Ascending aorta (tissue), 2 donors: ENCODE measurements at places on chromosomes 12 and 14. TPM values are rescaled to one million over a fixed set of nuclear protein-coding genes. Genes with fewer than 3 reads are reported as not detected.

- H3K4me3 ChIP-seq, result no peak overlapping the region
Measured at GRCh38 chr12:107992870-107993451, 136.1 kb upstream of the WSCD2 start.

DNA sequence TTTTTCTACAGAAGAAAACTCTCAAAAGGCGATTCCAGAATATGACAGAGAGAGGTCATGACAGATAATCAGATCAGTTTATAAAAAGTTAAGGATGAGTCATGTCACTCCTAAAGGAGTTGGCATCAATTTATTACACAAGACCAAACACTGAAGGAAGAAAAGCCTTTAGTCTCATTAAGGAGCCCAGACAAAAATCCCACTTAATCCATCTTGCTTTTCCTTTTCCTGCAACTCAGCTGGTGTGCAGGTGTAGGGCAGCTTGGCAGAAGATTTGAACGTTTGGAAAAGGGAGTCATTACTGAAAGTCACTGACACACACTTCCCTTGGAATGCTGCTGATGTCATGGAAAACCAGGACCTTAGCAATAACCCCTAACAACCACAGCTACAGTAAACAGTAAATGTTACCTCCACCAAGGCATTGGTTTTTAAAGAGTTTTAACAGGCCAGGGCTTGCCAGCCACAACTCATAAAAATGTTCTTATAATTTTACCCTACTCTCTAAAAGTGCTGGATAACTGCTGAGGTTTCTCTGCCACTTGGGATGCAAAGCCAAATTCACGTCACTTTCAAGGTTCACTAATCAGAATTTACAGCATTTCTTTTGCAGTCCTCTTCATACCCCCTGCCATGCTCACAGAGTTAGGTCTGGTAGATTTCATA, 320.6 kb downstream of the RAD51B start:
- H3K4me3 ChIP-seq, result no peak overlapping the region
- H3K27ac ChIP-seq, result peak overlapping the region; percentile 68
- no peaks in the 10 kb centered on the region for H3K36me3 ChIP-seq
- no peaks in the 10 kb centered on the region for H3K4me1 ChIP-seq
- no peak for DNase-seq

GRCh38 chr12:33536431-33536830, 96.8 kb upstream of the SYT10 start:
- no peaks in the 10 kb centered on the region for H3K4me1 ChIP-seq
- DNase-seq, result no peak
- no peaks in the 10 kb centered on the region for H3K36me3 ChIP-seq
- H3K27me3 ChIP-seq, result no peaks in the 10 kb centered on the region
- no peak overlapping the region for H3K27ac ChIP-seq

GRCh38 chr14:37466003-37466622, 128.9 kb downstream of the FOXA1 start:
- H3K27me3 ChIP-seq, result no peaks in the 10 kb centered on the region
- DNase-seq, result no peak
- no peaks in the 10 kb centered on the region for H3K36me3 ChIP-seq
- H3K4me1 ChIP-seq, result no peaks in the 10 kb centered on the region
- no peak overlapping the region for H3K4me3 ChIP-seq

Gene HOXC10
- not detected for total RNA-seq

DNA sequence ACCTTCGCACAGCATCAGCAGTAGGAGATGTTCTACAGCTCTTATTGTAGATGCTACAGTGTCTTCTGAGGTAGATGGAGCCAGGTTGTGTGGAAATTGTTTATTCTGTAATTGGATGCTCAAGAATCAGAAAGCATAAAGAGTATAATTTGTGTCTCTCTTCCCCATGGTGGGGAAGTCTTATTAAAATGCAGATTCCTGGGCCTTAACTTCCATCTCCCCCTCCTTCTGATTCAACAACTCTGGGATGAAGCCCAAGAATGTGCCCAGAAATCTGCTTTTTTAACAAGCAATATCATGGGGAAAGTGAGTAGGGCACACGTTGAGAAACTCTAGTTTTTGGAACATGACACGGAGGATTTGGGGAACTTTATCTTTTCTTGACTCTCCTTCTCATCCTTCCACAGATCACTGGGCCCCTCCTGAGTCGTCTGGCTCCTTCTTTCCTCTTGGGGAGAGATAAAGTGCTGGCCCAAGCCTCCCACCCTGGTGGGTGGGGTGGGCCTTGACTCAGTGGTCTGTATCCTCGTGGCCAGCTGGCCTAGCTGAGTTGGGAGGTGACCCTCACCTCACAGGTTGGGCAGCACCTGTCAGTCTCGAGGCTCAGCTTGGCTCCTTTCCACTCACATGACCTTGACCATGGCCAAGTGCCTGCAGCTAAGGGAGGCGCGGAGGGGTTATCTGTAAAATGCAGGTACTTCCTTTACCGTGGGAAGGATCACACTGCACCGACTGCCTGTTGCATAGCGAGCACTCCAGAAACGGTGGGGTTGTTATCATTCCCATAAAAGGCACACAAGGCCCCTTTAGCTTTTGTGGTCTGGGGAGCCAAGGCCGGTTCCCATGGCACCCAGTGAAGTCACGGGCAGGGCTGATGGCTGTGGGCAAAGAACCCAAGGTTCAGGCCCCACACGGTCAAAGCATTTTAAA, 141.9 kb downstream of the CHST11 start:
- H3K27me3 ChIP-seq, result no peaks in the 10 kb centered on the region
- no peaks in the 10 kb centered on the region for H3K36me3 ChIP-seq
- H3K4me1 ChIP-seq, result peaks cover 5% of the 10 kb centered on the region
- H3K27ac ChIP-seq, result no peak overlapping the region
- H3K4me3 ChIP-seq, result no peak overlapping the region

Gene COL2A1
- not detected for total RNA-seq

GRCh38 chr14:60161196-60162107, 3.7 kb downstream of the DHRS7 start:
- no peak overlapping the region for H3K4me3 ChIP-seq
- H3K4me1 ChIP-seq, result no peaks in the 10 kb centered on the region
- peak; percentile 68 for DNase-seq
- H3K27ac ChIP-seq, result peak overlapping the region; percentile 46
